ENCODE measurements at places on chromosomes 5 and 9.

DNA sequence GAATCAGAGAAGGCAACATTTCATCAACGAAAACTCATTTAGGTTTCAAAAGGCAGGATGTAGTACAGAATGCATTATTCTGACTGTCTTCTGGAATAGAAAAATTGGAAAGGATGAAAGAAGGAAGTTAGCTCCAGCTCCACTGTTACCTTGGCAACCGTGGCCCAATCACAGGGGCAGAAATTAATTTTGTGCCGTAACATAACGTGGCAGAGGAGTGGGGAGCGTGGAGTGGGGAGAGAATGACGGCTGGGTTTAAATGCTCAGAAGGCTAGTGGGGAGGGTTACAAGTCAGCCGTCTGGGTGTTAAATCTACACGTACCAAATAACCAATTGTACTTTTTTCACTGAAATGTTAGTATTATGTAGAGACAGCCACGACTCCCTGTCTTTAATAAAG, 32.3 kb upstream of the EQTN start:
- no peak for DNase-seq

GRCh38 chr9:136521537-136521936, 24.3 kb downstream of the NOTCH1 start:
- DNase-seq, result no peak

- no peak for DNase-seq
Measured at GRCh38 chr5:149609640-149610219, 28.4 kb downstream of the ARHGEF37 start.

DNA sequence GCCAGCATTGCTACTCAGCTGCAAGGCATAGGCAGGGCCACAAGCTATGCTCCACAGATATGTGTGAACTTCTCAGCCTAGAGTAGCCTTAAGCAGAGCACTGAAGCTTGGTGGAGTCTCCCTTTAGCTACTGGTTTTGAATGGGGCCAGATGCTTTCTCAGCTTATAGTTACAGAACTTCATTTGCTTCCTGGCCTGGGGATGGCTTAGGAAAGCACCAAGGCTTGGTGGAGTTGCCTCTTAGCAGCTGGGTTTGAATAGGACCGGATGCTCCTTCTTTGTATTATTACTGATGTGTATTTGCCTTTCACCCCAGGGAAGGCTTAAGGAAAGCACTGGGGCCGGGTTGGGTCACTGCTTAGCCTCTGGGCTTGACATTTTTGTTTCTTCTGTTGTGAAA, 497.8 kb upstream of the SEMA6A start:
- no peak for DNase-seq

- no peak for DNase-seq
Measured at GRCh38 chr5:1826235-1826980, 25.2 kb downstream of the NDUFS6 start.

- no peak for DNase-seq
Measured at GRCh38 chr5:146091881-146092280, 13.5 kb downstream of the PLAC8L1 start.

- DNase-seq, result no peak
Measured at GRCh38 chr5:177097016-177097985, 10.6 kb downstream of the FGFR4 start.

DNA sequence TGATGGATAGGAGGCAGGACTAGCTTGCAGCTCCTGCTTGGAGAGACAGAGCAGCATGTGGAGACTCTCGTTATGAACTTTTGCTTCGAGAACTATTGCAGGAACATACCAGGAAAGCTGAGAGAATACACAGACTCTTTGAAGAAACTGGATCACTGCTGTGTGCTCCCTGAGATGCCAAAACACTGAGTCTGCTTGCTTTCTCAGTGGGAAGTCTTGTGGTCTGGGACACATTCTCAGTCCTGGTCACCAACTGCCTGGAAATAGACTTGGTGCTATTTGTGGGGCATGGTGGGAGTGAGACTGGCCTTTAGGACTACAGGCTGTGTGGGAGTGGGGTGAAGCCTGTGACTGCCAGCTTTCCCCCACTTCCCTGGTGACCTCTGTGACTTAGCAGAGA, 252.6 kb downstream of the MED10 start:
- no peak for DNase-seq

GRCh38 chr5:35853631-35854030, 3.1 kb upstream of the IL7R start:
- DNase-seq, result no peak

DNA sequence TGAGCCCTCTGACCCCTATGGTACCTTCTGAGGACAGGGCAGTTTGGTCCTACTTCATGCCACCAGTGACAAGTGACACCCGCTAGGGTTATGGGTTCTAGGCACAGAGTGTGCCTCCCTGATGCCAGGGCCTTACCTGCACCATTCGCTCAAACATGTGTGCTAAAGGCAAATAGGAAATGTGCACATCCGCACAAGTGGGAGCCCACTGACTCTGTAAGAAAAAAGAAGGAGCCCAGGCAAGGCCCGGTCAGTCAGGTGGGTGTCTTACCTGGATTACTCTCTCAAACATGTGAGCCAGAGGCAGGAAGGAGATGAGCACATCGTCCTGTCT, 29.1 kb upstream of the MEIKIN start:
- no peak for DNase-seq

DNA sequence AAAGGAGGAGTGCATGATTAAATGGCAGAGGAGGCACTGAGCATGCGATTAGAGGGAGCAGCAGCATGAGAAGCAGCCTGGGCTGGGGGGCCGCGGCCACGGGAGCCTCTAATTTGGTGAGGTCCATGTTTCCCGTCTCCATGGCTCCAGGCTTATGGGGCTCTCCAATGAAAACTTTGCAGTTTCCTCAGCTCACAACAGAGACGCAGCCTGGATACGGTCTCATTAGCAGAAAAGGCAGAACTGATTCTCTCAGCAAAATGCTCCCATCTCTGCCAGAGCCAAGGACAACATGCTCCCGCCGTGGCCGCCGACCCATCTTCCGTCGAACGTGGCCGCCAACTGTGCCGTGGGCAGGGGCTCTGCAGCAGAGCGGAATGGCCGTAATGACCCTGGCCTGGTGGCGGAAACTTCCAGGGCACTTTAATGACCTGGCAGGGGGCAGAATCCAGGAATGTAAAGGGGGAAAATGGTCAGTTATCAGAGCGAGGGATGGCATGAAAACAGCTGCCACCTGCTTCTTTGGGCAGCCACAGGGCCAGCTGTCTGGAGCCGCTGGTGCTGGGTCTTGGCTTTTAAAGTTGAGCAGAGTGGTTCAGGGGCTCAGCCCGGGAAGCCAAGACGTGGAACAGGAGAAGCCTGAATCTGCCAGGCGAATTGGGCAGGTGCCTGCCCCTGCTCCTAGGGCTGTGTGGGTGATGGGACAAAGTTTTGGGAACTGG, 76.5 kb downstream of the COL5A1 start:
- no peak for DNase-seq

GRCh38 chr9:90331826-90332575, 310.6 kb downstream of the DIRAS2 start:
- no peak for DNase-seq

GRCh38 chr9:132833550-132834121, 44.4 kb downstream of the AK8 start:
- DNase-seq, result no peak

- DNase-seq, result no peak
Measured at GRCh38 chr5:152462021-152462721, 57.1 kb upstream of the NMUR2 start.

GRCh38 chr5:35745660-35746059, 111.0 kb upstream of the IL7R start:
- no peak for DNase-seq

- no peak for DNase-seq
Measured at GRCh38 chr5:42944989-42945388, 95.1 kb downstream of the ANXA2R start.

GRCh38 chr5:15929611-15930263, 249.9 kb downstream of the MARCHF11 start:
- no peak for DNase-seq

- DNase-seq, result no peak
Measured at GRCh38 chr9:102398205-102398604, 596.9 kb upstream of the CYLC2 start.

GRCh38 chr5:180808461-180809000, 5.9 kb upstream of the MGAT1 start:
- no peak for DNase-seq

GRCh38 chr5:6849316-6850105, 136.3 kb downstream of the TENT4A start:
- DNase-seq, result no peak

DNA sequence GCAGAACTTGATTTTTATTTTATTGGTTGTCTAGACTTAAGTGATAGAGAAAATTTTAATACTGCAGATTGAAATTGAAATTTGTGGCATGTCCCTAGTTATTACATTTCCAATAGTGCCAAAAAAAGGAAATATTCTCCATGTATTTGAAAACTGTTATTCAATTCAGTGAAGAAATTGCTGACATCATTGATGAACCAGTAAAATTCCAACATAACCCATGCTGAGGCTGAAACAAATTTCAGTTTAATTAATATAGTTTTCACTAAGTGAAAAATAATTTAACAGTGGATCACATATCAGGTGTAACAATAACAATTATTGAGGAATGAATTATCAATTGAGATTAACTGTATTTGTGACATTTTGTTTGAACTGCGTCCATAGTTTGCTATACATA, 38.7 kb downstream of the LURAP1L start:
- no peak for DNase-seq

GRCh38 chr5:109483395-109483971, 73.7 kb upstream of the PJA2 start:
- DNase-seq, result no peak

DNA sequence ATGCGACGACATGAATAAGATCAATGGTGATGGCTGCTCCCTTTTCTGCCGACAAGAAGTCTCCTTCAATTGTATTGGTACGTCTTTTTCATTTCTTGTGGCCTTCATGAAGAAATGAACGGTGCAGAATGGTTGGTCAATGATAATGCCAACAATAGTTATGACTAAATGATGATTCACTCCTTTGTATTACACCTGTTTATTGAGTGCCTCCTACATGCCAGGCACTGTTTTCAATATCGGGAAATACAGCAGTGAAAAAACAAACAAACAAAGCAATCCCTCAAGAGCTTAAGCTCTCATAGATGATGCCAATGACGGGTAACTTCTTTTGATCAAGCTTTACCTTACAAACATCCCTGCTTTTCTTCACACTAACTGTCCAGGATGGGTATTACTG, 117.7 kb downstream of the PAPPA start:
- DNase-seq, result no peak

DNA sequence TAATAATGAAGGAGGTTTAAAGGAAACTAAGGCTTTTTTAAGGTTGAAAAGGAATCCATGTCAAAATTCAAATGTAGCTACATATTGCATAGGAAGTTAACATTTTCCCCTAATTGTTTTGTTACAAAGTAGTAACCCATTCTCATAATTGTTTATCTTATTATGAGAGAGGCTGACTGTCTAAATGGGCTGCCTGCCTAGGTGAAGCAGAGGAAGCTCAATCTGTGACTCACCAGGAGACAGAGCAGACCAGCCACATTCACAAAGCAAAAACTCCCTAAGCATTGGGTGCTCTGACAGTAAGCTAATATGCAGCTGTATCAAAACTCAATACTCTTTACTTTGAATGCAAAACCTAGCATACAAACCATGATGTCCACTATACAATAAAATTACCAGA, 208.5 kb downstream of the ROR2 start:
- no peak for DNase-seq

- DNase-seq, result no peak
Measured at GRCh38 chr9:88658311-88658822, 123.4 kb downstream of the NXNL2 start.

DNA sequence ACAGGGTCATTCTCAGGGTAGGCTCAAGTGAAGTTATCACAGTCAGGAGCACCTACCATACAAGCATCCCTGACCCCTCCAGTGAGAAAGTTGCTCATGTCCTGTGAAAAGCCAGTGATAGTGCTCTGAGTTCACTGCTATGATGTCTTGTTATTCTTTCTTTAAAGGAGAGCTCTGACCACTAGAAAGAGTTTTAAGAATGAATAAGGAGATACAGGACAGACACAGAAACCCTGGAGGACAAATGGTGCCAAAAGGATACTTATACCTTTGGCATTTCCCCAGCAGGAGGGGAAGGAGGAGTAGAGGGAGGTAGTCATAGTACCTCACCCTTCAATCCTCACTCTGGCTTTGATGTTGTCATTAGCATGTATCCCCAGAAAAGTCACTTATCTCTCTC, 84.0 kb upstream of the AGXT2 start:
- DNase-seq, result no peak

DNA sequence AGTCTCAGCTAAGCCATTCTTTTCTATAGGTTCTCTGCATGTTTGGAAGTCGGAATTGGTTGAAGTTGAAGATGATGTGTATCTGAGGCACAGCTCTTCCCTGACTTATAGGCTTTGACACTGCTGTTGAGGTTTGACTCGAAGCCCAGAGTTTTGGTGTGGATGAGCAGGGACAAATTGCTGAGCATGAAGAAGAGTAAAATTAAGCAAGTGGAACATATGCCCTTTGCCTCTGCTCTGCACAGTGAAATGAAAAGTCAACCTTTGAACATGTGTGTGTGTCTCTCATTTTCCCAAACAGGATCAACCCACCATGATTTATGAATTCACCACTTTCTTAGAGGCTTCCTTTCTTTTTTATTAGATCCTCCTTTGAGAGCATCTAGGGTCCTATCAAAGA, 8.5 kb downstream of the HMHB1 start:
- no peak for DNase-seq

GRCh38 chr5:122942164-122942914, 94.2 kb downstream of the PPIC start:
- no peak for DNase-seq

DNA sequence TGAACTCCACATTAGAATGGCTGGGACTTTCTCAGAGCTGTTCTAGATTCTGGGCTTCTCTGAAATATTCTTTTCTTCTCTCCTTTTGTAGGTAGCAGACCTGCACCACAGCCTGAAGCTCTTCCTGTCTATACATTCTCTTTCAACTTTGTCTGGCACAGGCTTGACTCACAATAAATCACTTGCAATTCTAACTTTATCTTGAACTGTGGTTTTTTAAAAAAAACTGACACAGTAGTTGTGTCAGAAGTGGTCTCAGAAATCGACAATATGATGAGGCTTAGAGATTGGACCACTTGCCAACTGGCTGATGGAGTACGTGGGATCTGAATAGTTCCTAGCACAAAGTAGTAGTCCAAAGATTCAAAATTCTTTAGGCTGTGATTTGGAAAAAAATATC, 24.1 kb upstream of the CDH9 start:
- DNase-seq, result no peak

GRCh38 chr5:169904508-169904907, 75.8 kb downstream of the INSYN2B start:
- DNase-seq, result no peak

DNA sequence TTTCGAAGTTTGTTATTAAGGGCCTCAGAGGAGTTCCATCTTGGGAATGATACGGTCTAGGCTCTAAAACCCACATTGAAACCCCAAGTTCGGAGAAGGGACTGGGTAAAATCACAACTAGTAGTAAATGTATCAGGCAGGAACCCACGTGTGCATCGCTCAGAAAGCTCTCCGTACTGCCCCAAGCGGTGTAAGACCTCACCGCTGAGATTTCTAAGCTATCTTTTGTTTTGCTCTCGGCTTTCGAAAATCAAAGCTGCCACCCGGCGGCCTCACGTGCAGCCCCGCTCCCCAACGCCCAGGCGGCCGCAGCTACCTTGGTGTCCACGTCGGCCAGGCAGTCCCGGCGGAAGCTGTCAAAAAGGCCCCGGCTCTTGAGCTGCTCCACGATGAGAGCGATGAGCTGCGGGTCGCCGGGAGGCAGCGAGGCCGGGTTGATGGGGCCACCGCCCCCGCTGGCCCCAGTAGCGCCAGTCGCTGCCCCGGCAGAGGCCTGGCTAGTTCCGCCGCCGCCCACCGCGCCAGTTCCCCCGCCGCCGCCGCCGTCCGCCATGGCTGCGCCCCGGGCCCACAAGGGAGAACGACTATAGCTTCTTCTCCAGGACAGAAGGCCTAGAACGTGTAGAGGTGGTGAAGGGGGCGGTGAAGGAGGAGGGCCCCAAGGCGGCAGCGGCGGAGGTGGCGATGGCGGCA, 420 bp downstream of the BOD1 start:
- DNase-seq, result peak; percentile 80

Data from GM13977 (cell line).